Activated T-cell treated with anti-CD3 and anti-CD28 coated beads for 1 hour (primary cell): ENCODE measurements at places on chromosomes 7 and 10.
A peak's percentile ranks its signal among the peaks of the same experiment; 100 is the strongest.

GRCh38 chr7:31883761-31884164 lies 186.4 kb downstream of the PDE1C start:
- DNase-seq: no peak

DNA sequence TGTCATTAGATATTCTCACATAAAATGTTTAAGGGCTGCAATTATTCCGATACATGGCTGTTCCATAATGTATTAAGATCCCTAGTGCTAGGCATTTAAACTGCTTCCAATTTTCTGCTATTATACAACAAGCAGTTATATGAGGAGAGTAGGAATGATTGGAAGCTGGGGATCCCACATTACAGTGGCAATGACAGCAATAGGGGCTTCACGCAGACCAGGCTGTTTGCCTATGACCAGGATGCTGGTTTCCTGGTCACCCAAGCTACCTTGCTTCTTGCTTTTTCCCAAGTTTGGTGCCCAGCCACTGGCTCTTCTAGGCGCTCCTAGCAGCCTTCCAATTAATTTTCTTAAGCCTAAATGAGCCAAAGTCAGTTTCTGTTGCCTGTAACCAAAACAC lies 39.3 kb downstream of the SMURF1 start:
- DNase-seq: no peak

DNA sequence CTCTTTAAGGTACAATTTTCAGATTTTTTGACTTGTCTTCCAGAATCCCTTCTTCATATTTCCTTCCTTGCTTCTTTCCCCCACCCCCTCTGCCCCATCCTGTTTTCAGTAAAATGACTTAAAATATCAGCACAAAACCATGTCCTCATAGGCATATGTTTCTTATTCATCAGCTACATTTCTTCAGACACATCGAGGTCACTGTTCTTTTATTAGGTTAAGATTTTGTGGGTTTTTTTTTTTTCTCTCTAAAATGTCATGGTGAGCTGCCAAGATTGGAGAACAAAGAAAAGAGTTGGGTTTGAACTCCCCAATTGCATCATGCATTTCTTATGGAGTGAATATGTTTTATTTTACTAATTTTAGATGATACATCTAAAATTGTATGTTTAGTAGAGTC lies 35.8 kb downstream of the LAMB4 start:
- no peak for DNase-seq

DNA sequence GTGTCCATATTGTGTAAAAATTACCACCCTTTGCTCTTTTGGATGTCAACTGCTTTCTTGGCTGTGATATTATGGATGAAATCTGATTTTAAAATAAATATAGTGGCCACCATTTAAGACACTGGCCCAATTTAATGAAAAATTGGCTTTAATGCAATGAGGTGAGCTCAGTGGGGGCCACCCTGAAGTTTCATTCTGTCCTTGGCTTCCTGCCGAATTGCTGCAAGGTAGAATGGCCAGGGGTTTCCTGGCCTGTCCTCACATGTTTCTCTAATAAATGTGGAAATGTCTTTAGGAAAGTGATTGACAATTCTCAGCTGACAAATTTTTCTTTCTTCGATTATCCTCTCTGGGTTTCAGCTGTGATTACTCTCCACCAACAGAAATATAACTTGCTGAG lies 36.0 kb downstream of the DYNC1I1 start:
- no peak for DNase-seq

- no peak for DNase-seq
Measured at GRCh38 chr10:74977913-74978847, 133.3 kb upstream of the SAMD8 start.

DNA sequence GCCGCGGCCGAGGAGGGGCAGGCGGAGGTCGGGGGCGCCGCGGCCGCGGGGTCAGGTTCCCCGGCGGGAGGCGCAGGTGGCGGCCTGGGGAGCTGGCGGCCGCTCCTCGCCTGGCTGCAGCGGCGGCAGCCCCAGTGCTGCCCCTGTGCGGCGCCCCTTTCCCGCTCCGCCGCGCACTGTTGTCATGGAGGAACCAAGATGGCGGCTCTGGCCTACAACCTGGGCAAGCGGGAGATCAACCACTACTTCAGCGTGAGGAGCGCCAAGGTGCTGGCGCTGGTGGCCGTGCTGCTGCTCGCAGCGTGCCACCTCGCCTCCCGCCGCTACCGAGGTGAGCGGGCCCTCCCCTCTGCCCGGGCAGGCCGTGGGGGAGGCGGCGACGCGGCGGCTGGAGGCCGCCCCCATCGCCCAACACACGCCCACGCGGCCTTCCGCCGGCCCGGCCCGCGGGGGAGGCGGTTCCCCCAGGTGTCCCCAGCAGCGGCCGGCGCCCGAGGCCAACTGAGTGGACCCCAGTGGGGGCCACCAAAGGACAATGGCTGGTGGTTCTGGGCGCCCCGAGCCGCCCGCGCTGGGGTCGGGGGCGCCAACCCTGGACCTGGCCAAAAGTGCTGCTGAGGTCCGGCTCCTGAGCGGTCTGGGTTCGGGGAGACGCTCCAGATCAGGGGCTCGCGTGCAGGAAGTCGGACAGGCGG lies 425 bp downstream of the CASD1 start:
- peak; percentile 52 for DNase-seq

DNA sequence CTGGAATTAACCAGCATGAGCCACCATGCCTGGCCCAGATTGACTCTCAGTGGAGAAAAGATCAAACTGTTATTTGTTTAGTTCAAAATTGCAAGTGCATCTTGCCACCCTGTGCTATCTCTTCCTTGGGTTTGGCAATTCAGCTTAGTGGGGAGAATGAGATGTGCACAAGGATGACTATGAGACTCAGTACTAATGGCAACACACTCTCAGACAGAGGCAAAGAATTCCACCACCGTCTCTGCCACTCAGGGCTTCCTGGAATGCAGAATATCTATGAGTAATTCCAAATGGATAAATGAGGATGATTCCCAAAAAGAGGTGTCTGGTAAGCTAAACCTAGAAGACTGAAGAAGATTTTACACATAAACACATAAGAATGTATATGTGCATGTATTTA lies 525.8 kb downstream of the NRG3 start:
- DNase-seq: no peak

GRCh38 chr7:101927802-101928201 lies 110.4 kb downstream of the CUX1 start:
- DNase-seq: no peak

- no peak for DNase-seq
Measured at GRCh38 chr10:60905580-60905979, 38.4 kb downstream of the RHOBTB1 start.

DNA sequence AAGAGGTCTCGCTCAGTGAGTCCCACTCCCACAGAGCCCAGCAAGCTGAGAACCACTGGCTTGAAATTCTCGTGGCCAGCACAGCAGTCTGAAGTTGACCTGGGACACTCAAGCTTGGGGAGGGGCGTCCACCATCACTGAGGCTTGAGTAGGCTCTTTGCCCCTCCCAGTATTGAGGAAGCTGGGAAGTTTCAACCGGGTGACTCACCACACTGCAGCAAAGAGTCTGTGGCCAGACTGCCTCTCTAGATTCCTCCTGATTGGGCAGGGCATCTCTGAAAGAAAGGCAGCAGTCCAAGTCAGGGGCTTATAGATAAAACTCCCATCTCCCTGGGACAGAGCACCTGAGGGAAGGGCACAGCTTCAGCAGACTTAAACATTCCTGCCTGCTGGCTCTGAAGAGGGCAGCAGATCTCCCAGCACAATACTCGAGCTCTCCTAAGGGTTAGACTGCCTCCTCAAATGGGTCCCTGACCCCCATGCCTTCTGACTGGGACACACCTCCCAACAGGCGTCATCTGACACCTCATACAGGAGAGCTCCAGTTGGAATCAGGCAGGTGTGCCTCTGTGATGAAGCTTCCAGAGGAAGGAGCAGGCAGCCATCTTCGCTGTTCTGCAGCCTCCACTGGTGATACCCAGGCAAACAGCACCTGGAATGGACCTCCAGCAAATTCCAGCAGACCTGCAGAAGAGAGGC lies 970.9 kb upstream of the LRRN3 start:
- no peak for DNase-seq

DNA sequence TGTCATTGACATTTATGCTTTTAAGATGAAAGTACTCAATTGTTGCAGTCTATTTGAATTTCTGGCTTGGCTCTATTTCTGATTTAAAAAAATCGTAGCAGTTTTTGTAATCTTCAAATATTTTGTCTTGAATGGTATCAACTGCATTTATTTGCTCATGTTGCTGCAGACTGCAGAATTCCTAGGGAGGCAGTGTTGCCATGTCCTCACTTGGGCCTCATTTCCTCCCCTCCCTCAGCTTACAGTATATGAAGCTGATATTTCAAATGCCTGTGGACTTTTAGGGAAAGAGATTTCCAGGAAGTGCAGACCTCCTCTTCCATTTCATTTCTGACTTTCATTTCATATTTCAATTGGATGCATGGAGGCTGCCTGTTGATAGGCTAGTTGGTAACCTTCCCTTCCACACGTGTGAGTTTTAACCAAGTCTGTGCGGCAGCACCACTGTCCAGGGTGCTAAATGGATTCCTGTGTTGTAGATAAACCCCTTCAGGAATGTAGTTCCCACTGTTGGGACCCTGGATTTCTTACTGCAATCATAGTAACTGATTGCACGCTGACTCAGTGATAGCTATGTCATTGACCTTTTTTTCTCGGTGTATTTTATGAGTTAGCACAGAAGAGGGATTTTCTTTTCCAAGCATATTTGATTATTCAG lies 17.5 kb downstream of the VPS50 start:
- DNase-seq: no peak

- no peak for DNase-seq
Measured at GRCh38 chr7:128370491-128370890, 9.0 kb upstream of the PRRT4 start.

DNA sequence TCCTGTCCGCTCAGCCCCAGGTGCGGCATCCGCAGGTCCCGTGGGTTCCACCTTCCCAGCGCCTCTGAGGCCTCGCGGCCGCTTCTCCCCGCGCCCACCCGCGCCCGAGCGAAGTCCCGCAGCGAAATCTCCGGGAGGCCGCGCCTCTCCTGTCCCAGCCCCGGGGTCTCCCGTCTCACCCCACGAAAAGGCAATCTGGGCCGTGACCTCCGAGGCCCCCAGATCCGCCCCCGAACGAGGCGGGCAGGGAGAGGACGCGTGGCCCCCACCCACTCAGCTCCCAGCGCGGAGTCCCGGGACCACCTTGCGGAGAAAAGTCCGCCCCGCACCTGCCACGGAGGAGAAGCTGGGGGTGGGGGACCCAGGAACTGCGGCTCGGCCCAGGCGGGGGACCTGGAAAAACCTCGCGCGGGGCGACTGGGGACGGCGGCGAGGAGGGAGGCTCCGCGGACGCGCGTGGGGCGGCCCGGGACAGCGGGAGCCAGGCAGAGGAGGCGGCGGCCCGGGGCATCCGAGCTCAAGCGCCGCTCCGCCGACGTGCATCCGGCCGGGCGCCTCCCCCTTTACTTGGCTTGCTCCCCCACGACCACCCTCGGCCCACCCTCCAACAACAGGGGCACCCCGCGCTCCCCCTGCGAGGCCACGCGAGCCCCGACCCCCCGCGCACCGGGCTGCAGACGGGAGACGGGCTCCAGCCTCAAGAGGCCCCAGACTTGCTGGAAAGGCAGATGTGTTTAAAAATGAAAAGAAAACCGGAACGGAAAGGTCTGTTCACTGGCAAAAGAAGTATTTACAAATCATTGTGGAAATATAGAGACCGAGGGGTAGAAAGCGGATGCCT lies 33.0 kb upstream of the RNF32 start:
- no peak for DNase-seq

DNA sequence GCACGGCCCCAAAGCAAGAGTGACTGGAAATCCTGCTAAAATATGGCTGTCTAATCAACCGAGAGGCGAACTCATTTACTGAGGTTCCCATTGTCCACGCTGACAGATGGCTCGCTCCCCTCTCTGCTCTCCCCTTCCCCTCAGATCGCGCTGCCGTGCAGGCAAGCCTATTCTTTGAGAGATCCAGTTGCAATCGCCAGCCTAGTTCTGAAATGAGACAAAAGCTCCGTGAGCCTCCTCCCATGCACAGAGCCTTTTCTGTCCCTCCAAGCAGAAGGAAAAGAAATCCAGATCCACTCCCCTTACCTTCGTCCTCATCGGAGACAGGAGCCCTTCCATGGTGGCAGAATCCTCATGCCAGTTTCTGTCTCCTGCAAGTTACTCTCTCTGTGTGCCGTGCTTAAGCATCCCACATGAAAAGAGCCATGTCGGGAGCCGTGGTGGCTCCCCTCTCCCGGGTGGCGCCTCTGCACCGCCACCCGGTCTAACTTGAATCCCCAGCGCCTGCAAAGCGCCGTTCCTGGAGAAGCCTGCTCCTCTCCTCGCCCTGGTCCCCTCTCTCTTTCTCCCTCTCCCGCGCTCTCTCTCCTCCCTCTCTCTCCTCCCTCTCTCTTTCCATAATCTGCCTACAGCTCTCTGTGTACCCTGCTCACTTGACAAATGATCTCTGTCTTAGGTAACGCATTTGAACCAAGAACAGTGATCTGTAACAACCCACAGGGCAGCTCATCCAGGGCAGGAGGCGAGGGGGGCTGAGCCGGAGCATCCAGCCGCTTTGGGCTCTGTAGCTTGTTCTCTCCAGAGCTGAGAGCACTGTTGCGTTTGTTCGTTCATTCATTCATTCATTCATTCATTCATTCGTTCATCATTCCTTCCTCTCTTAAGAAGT lies 156.8 kb downstream of the FRMD4A start:
- no peak for DNase-seq

- no peak for DNase-seq
Measured at GRCh38 chr7:6250364-6250833, 22.0 kb downstream of the CYTH3 start.

DNA sequence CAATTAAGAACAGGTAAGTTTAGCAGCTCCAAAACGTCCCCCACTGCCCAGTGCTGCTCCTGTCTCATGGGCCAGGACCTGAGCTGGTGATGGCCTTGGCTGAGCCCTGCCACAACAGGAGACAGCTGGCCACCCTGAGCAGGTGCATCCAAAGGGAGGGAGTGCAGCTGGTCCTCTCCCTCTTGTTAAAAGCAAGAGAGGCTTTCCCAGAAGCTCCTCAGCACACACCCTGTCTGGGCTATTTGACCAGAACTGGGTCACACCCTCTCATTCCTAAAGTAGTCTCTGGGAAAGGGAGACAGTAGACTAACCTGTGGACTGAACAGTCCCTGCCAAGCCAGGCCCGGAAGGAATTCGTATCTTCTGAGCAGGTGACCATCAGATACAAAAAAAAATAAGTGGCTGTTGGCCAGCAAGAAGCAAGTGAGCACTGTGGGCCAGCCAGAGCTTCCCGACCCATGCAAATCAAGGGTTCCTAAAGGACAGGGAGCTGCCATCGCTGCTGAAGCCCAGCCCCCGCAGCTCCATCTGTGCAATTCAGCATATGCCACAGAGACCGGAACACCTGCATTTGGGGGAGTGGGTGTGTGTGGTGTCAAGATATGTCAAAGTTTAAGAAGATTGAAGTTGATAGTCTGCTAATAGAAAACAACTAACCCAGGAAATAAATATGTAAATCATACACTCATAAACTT lies 2.1 kb upstream of the TMEM72 start:
- DNase-seq: no peak

DNA sequence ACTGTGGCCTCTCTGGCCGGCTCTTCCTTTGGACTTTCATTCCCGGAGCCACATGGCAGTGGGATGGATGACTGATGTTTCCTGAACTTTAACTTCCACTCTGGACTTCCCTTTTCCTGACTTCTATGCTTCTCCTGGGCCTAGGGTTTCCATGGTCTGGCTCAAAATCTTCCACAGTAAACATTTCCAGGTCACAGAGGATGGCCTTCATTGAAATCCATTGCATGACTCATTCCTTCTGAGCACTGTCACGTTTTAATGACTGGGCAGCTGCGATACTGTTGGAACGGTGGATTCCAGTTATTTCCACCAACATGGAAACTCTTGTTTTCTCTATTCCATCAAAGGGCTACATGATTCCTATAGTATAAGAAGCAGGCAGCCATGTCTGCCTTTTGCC lies 24.4 kb upstream of the ZNF273 start:
- DNase-seq: no peak
